ENCODE measurements at places on chromosomes 5 and 9. TPM values are rescaled to one million over a fixed set of nuclear protein-coding genes. Genes with fewer than 3 reads are reported as not detected.

DNA sequence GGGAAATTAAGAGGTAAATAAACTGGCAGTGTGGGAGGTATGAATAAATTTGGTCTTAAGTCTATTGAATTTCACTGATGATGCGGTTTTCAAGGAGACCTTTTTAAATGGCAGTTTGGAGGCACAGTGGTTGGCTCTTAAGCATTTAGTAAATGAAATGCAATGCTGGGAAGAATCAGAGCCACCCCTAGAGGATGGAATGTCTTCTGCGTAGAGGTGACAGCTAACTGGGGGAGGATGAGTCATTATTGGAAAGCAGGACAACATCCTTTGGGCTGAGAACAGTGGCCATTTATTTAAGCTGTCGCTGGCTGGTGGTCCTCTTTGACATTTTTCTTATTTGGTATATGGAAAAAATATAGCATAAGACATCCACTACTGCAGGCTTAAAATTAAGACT, 163.2 kb downstream of the SH3GL2 start:
- no peak overlapping the region for H3K4me3 ChIP-seq
- no peaks in the 10 kb centered on the region for H3K4me1 ChIP-seq
- H3K27me3 ChIP-seq = no peaks in the 10 kb centered on the region
- H3K36me3 ChIP-seq = no peaks in the 10 kb centered on the region
- no peak for DNase-seq

DNA sequence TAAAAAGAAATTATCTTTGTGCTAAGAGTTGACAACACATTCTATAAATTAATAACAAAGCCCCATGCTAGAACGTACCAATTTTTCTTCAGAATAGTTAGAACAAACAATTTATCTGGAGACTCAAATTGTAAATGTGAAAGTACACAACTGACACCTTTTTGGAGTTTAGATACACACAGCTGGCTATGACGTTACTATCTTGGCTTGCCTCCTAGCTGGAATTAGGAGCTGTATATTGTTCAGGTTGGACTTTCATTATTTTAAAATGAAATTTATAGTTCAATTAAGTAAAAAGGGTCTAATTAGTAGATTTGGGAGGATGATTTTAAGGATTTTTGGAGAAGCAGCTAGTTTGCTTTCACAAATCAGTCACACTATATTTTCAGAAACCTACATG, 393.9 kb upstream of the RIOK2 start:
- no peak overlapping the region for H3K4me3 ChIP-seq
- H3K27me3 ChIP-seq = no peaks in the 10 kb centered on the region
- no peaks in the 10 kb centered on the region for H3K36me3 ChIP-seq
- peaks cover 6% of the 10 kb centered on the region for H3K4me1 ChIP-seq

- no peaks in the 10 kb centered on the region for H3K4me1 ChIP-seq
- no peaks in the 10 kb centered on the region for H3K36me3 ChIP-seq
- no peak overlapping the region for H3K4me3 ChIP-seq
- no peak overlapping the region for H3K27ac ChIP-seq
- peaks cover 21% of the 10 kb centered on the region for H3K27me3 ChIP-seq
- no peak for DNase-seq
Observed at GRCh38 chr9:131046093-131046380, 37.1 kb downstream of the LAMC3 start.

DNA sequence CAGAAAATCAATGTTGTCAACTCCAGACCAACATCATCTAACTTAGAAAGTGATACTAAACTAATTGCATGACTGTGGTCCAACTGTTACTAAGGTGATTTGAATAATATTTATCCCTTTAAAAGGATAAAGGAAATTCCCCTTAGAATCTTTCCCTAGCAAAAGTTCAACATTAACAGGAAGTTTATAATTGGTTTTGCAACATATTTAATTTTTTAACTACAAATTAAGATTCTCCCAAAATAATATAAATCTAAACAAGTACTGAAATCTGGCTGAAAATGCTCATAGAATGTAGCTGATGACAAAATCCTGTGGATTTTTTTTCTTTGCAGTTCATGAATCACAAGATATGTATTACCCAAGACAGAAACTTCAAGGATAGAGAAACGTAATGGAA, 151.4 kb downstream of the LPAR1 start:
- DNase-seq = peak; percentile 36
- no peaks in the 10 kb centered on the region for H3K36me3 ChIP-seq
- H3K4me3 ChIP-seq = no peak overlapping the region
- H3K27ac ChIP-seq = no peak overlapping the region
- H3K4me1 ChIP-seq = peaks cover 5% of the 10 kb centered on the region

- no peak for DNase-seq
- H3K27ac ChIP-seq = peak overlapping the region; percentile 86
- no peaks in the 10 kb centered on the region for H3K36me3 ChIP-seq
- H3K4me1 ChIP-seq = peaks cover 7% of the 10 kb centered on the region
Observed at GRCh38 chr5:59767211-59767605, 126.3 kb downstream of the PDE4D start.

DNA sequence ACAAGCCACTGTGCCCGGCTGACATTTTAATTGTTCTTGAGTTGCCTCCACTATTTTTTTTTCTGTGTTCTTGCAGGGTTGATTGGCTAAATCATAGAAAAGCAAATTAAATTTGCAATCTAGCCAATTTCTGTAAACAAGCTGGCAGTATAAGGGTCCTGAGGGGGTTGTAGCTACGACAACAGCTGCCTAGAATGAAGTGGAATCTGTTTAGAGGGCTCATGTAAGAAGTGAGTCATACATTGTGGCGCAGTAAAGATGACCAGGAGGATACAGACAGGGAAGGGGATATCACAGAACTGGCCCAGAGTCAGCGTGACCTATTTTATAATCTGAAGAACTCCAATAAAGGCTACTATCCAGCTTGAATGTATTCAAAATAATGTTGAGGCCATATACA, 82.2 kb upstream of the TLE1 start:
- H3K27ac ChIP-seq = no peak overlapping the region
- no peak overlapping the region for H3K4me3 ChIP-seq
- DNase-seq = peak; percentile 14
- no peaks in the 10 kb centered on the region for H3K4me1 ChIP-seq
- no peaks in the 10 kb centered on the region for H3K27me3 ChIP-seq

DNA sequence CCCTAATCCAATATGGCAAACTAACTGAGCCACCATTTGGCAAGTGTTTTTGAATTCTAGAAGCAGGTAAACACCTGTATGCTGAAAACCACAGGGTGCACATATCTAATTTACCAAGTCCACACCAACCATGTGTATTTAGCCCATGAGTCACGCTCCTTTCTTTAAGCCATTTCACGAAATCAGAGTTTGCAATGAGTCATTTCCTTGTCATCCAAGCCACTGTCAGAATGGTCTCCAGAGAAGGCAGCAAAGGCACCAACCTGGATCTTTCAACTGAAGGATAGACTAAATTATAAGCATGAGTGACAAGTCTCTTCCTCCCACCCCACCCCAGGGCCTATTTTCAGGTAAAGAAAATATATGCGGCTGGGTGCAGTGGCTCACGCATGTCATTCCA, 110.0 kb downstream of the PAX5 start:
- no peak overlapping the region for H3K4me3 ChIP-seq
- peaks cover 17% of the 10 kb centered on the region for H3K27me3 ChIP-seq
- peaks cover 10% of the 10 kb centered on the region for H3K4me1 ChIP-seq

- no peaks in the 10 kb centered on the region for H3K27me3 ChIP-seq
- no peak overlapping the region for H3K27ac ChIP-seq
- DNase-seq = no peak
- no peaks in the 10 kb centered on the region for H3K36me3 ChIP-seq
- no peak overlapping the region for H3K4me3 ChIP-seq
Observed at GRCh38 chr5:163951069-163951468, 445.6 kb downstream of the MAT2B start.

The NR6A1 gene
- total RNA-seq = 2.6 TPM

The LARP1 gene
- 113 TPM for total RNA-seq

The BTNL3 gene
- 10.5 TPM for total RNA-seq

The NIPAL4 gene
- total RNA-seq = 3.3 TPM

Data from stomach (tissue), 19 donors.